DMS79 treated with DMSO at 0.1 percent for 48 hours (cell line): ENCODE measurements at places on chromosomes 11 and 22.

DNA sequence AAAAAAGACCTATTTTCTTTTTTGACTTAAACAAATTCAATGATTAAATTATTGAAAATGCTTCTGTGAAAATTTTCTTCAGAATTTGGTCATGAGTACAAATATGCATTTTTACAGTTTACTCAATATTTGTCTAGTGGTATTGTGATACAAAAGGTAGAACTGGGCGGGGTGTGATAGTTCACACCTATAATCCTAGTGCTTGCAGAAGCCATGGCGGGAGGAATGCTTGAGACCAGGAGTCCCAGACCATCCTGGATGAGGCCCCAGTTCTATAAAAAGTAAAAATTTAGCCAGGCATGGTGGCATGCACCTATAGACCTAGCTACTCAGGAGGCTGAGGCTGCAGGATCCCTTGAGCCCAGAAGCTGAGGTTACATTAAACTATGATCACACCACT lies 90.6 kb downstream of the ARHGAP42 start:
- no peak for DNase-seq

- DNase-seq: no peak
Measured at GRCh38 chr22:49999063-49999945, 13.3 kb downstream of the IL17REL start.

GRCh38 chr11:114818382-114818781 lies 140.1 kb downstream of the NXPE2 start:
- no peak for DNase-seq

GRCh38 chr11:71283971-71284441 lies 31.6 kb upstream of the SHANK2 start:
- no peak for DNase-seq

DNA sequence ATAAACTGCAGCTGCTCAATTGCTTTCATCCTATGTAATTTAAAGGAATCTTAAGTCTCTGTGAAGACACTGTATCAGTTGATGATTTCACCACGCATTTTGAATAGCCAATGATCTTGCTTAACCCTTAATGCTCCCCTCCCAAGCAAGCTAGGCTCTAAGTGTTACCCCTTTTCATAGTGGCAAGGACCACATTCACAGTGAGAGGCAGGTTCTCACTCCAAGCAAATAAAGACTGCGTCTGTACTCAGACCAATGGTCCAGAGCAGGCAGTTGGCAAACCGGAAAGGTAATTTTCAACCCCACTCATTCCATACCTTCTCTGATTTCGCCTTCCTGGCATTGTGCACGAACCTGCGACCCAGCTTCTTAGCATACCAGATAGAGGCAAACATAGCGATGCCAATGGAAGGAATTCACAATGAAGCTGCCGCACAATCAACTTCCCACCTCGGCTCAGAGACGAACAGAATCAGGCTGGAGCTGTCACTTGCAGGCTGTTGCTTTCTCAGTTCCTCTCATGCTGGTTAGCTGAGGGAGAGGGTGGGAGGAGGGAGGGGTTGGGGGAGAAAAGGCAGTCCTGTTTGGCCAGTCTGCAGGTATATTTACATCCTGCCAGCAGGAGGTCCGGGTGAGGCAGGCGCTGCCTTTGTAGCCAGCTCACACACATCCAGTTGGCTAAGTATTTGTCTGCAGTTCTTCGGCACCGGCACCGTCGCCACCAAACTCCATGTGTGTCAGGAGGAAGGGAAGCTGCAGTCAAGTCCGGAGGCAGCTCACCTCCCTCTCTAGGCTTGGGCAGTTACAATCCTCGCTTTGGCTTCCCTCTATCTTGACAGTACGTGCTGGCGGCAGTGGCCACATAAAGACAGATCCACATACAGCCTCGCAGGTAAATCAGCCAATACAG lies 1151.2 kb upstream of the CCDC90B start:
- no peak for DNase-seq

- DNase-seq: no peak
Measured at GRCh38 chr11:103170865-103171264, 61.6 kb downstream of the DYNC2H1 start.

DNA sequence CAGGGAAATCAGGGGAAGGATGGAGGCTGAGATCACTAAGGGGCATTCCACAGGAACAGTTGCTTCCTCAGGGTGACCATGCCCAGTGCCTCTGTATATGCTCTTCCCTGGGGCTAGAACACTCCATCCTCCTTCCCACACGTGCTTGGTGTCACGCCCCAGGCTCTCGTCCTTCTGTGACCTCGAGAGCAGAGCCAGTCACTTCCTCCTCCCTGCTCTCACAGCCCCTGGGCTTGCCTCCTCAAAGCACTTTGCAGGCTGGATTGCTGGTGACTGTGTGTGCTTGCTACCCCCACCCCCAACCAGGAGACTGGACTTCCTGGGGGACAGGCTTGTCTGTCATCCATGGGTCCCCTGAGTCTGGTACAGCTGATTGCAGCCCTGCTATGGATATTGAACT lies 56.5 kb upstream of the AMPD3 start:
- DNase-seq: no peak

- DNase-seq: no peak
Measured at GRCh38 chr22:50178871-50179869, 6.5 kb upstream of the TRABD start.

- no peak for DNase-seq
Measured at GRCh38 chr11:97367406-97368083, 977.7 kb downstream of the JRKL start.

- DNase-seq: peak; percentile 56
Measured at GRCh38 chr11:46391578-46392420, at the start of gene CHRM4. CHRM4 (minus strand) TSS chr11:46391776; CDS start chr11:46386557, 5,219 bp downstream.

GRCh38 chr11:69195824-69196782 lies 40.4 kb downstream of the SMIM38 start:
- no peak for DNase-seq

DNA sequence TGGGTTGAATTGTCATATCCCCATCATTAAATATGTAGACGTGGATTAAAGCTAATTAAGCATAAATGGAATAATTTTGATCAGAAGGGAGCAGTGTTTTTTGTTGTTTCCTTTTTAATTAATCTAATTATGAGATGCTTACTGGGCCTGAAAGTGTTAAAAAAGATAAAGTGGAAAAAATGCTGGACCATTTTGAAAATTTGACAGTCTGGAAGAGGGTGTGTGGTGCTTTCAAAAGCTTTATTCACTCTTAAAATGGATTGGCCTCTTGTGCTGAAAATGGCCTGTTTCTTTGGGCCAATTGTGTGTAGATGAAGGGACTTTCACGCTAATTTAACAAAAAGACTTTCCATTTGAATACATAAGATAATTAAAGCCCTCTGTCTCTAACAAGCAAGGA lies 1.8 kb downstream of the TNRC6B start:
- no peak for DNase-seq

DNA sequence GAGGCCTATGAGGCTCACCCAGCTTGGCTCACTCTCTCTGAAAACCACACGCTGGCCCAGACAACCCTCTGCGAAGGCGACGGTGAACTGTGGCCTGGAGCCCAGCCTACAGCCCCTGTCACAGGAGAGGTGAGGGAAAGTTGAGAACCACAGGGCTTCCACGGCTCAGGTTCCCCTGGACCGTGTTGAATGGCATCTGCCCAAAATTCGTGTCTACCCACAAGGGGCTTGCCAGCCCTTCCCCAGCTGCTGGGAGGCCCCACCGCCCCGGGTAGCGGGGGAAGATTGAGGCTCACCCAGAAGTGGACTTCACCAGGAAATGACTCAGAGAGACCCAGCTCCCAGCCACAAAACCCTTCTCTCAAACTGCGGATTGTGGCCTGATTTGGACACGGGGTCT lies 197.1 kb downstream of the CTTN start:
- DNase-seq: no peak

GRCh38 chr11:74978041-74978440 lies 10.7 kb upstream of the NEU3 start:
- no peak for DNase-seq

DNA sequence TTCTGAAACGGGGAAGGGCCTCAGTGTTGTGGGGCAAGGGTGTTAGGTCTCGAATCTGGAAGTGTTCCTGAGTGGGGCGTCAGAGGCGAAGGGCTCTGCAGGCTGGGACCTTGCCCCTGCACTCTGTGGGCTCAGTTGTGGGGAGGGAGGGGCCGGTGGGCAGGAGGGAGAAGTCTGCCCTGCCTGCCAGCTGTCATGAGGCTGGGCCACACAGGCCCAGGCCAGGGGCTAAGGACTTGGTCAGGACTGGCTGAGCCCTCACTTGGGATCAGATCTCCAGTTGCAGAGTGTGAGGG lies at the start of gene CRACR2B:
Gene CRACR2B (plus strand): TSS at position 23 of the 296 bp plus-strand sequence. CDS start 689 bp downstream, outside the sequence.
- DNase-seq: no peak

- peak; percentile 60 for DNase-seq
Measured at GRCh38 chr11:64121663-64122410, 44.1 kb downstream of the MACROD1 start.

- DNase-seq: peak; percentile 7
Measured at GRCh38 chr11:71977743-71978418, 20.8 kb upstream of the IL18BP start.

DNA sequence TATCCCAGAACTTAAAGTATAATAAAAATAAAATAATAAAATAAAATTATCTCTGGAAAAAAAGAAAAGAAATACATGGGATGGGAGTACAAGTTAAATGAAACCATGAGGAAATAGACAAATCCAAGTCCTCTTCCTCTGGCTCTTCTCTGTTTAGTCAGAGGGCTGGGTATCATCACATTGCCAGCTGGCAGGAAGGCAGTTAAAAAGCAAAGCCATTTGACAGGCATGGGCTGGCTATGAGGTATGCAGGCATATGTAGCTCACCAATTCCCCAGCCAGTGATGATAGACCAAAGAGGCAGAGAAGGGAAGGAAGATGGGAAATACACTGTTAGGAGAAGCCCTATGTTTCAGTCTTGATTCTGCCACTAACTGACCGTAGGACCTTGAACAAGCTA lies 6.5 kb downstream of the LYVE1 start:
- DNase-seq: no peak
